ENCODE measurements at places on chromosomes 4 and X. TPM values are rescaled to one million over a fixed set of nuclear protein-coding genes. Genes with fewer than 3 reads are reported as not detected.

- DNase-seq = no peak
Observed at GRCh38 chr4:174654634-174655033, 132.3 kb upstream of the HPGD start.

Gene KIT
- total RNA-seq = 1.2 TPM

GRCh38 chr4:151408630-151409469 is at the start of gene FHIP1A:
FHIP1A (plus strand) TSS chr4:151409176; CDS start chr4:151566260, 157,084 bp downstream.
- peak; percentile 81 for DNase-seq

DNA sequence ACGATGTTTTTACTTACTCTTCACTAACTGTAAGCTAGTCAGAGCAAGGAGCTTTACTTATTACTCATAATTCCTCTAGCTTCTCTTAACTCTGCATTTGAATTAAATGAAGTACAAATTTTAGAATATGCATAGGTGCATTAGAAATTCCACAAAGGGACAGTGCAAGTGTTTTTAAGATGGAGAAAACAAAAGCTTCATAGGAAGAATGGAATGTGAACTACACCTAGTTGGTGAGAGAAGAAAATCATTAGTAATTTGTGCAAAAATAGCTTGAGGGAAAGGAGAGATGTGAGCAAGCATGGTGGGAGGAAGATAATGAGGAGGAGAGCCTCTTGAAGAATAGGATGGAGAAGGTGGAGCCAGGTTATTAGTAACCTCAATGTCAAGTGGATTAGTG is 77.5 kb upstream of the SMARCA5 start:
- DNase-seq = no peak

Gene SPANXA2
- total RNA-seq = not detected

Gene TLR2
- 0.13 TPM for total RNA-seq

DNA sequence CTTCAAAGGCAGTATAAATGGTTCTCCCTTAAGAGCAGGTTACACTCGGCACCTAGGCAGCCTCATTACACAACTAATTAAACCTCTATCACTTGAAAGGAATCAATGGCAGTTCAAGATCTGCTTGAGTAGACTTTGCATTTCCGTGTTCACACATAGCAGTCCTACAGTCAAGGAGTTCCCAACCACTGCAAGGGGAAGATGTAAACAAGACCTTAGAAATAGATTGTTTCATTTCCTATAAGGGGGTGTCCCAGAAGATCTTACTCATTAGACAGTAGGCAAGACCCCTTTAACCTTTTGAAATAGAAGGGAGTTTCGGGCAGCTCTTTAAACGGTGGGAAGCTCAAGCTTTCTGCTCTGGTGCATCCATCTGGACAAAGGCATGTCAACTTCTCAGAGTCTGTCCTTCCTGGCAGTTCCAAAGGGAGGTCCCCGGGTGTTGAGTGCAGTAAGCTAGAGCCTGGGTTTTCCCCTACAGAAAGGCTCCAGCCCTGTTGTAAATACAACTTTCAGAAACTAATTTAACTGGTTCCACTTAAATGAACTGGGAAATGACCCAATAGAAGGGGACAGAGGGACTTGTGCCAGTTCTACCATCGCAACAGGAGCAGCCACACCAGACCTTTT is 150.8 kb downstream of the RBMX2 start:
- no peak for DNase-seq

Gene PITX2
- under 0.01 TPM for total RNA-seq

Gene SGMS2
- 53.0 TPM for total RNA-seq

GRCh38 chr4:2241003-2241402 is 918 bp downstream of the HAUS3 start:
- no peak for DNase-seq

Gene BCORL1
- 1.7 TPM for total RNA-seq

DNA sequence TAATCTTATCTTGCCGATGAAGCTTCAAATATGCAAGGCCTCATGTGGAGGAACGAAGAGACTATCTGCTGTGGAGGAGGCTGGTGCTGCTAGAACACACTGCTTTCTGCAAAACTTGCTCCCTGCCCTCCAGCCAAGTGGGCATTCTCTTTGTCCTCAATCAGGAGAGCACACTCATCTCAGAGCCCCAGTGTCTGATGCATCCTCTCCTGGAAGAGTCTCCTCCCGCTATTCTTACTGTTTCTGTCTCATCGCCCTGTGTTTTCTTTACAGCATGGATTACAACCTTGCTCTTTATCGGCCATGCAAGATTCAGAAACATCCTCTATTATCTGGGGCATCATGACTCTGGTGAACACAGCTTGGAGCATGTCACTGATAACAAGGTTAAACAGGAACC is 68.2 kb upstream of the MTNR1A start:
- DNase-seq = no peak

- no peak for DNase-seq
Observed at GRCh38 chr4:123346951-123347350, 49.6 kb upstream of the SPRY1 start.

Gene IGFBP7
- 1,706 TPM for total RNA-seq

DNA sequence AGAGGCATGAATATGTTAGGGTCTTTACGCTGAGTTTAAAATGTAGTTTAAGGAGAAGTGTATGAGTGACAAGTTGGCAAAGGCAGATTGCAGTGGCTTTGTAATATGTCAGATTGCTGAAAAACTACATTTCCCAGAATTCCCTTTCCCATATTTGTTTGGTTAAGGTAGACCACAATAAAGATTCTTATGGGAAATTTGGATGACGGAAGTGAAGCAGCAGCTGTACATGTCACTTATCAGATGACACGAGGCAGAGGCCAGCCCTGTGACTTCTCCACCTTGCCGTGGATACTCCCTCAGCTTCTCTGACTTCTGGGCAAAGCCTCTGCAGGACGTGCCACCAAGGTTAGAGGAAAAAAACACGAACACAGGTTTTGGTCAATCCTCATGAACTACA is 229.7 kb upstream of the DKK2 start:
- no peak for DNase-seq

DNA sequence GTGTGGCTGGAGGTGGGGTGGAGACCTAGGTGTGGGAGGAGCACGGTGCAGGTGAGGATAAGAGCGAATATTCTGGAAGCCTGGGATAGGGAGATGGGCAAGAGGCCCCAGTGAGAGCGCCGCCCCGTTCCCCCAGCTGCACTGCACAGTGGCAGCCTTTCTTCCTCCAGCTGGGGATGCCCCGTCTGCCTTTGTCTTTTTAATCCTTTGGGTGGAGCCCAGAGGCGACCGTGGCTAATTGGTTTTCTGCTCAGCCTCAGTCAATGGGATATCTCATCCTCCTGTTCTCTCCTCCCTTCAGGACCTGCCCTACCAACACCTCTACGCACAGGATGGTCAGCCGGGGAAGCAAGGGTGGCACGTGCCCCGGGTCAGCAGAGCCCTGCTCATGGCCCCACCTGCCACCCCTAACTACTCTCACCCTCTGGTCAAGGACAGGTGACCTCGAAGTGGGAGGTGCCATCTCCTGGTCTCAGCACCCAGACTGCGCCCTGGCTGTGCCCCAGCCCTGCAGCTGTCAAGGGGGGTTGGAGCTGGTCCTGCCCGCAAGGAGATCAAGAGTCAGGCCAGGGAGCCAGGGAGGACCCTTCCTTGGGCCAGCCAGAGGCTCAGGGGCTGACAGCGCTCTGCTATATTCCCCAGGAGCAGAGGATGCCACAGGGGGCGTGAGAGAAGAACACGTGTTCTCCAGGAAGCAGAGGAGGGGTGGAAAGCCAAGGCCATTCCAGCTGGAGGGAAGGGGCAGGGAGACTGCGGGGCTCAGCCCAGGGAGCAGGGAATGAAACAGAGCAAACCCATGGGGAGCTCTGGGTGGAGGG is 64.0 kb downstream of the ADRA2C start:
- DNase-seq = no peak

Gene DCHS2
- 5.3 TPM for total RNA-seq

- DNase-seq = no peak
Observed at GRCh38 chr4:153062652-153063168, 126.6 kb downstream of the FHDC1 start.

Gene SCML2
- total RNA-seq = 2.7 TPM

Gene CLNK
- total RNA-seq = not detected
